ENCODE measurements at places on chromosomes 3 and 15. TPM values are rescaled to one million over a fixed set of nuclear protein-coding genes. Genes with fewer than 3 reads are reported as not detected.

Gene CKMT1A
- polyA plus RNA-seq: 0.12 TPM

Gene ABI3BP
- polyA plus RNA-seq: 66.0 TPM

Gene PLA2G4E
- polyA plus RNA-seq: 0.07 TPM

Gene DLL4
- polyA plus RNA-seq: 24.7 TPM

Gene LRRIQ4
- 0.16 TPM for polyA plus RNA-seq

Gene PARP16
- 18.9 TPM for polyA plus RNA-seq

Gene GPR62
- 0.33 TPM for polyA plus RNA-seq

Gene CHST14
- 39.3 TPM for polyA plus RNA-seq

Gene EPHB1
- polyA plus RNA-seq: 2.0 TPM

Gene HTR3E
- not detected for polyA plus RNA-seq

Gene GCSAM
- polyA plus RNA-seq: 1.6 TPM

Gene GOLGA8J
- polyA plus RNA-seq: 1.4 TPM

Gene C2CD4B
- 3.1 TPM for polyA plus RNA-seq

Gene ARL14
- polyA plus RNA-seq: not detected

Gene ZFAND6
- 145 TPM for polyA plus RNA-seq

DNA sequence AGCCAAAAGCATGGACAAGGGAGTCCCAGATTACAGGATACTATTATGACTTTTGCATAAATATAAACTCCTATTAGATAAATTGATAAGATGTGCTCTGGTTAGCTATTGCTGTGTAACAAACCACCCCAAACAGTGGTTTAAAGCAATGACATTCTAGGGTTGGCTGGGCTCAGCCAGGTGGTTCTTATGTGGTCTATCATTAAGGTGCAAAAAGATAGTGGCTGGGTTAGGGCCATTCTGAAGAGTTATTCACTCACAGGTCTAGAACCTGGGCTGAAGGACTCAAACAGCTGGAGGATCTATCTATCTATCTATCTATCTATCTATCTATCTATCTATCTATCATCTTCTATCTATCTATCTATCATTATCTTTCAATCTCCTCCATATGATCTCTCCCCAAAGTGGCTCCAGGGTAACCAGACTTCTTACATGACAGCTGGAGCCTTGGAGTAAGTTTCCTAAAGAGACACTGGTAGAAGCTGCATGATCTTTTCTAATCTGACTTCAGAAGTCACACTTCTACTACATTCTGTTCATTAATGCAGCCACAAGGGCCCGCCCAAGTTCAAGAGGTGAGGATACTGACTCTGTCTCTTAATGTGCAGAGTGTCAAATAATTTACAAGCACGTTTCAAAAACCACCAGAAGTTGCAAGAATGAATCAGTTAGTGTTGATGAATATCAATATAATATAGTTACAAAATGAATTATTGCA lies 74.9 kb upstream of the XCR1 start:
- DNase-seq: no peak

DNA sequence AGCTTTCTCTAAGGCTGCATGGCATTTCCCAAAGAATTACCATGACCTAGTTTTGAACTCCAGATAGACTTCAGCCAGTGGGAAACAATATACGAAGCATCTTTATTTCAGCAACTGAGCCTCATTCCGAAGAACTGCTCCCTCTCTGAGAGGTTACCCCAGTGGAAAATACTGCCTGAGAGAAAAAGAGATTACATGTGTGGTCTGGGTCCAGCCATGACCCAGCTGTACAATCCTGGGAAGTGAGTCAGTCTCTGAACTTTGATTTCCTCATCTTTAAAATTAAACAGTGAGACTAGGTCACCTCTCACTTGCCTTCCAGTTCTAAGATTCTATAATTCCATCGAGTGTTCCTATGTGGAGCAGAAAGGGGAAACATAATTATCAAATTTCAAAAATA lies 42.4 kb downstream of the TNIK start:
- DNase-seq: no peak

GRCh38 chr3:153702106-153702505 lies 419.1 kb upstream of the ARHGEF26 start:
- DNase-seq: no peak

DNA sequence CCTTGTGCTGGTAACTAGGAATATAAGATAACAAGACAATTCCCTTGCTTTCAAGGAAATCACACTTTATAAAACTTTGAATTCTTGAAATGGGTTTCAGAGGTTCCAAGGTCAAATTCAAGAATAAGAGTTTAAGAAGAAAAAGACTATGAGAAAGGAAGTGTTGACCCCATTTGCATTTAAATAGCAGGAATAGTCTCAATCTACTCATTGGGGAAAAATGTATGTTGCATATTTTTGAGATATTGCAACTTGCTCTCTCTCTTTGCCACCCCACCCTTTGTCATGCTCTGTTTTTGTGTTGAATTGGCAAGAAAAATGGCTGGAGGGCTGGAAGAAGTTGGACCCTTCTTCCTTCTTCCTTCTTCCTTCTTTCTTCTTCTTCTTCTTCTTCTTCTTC lies 699.2 kb downstream of the TUSC7 start:
- DNase-seq: no peak

DNA sequence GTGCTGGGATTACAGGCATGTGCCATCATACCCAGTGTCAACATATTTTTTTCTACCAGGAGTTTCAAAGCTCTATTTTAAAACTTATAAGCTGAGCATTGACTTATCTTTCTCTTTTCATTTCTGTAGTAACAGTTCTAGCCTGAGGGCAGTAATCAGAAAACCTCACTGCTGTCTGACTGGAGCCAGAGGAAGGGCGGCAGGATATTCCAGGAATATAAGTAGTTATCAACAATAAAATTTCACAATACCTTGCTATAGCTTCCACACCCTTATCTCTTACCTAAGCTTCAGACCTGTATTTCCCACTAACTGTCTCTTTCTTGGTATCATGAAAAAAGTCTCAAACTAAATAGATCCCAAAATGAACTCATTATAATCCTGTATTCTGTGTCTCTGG lies 5.1 kb upstream of the NEDD4 start:
- no peak for DNase-seq

- DNase-seq: no peak
These were observed 38.8 kb upstream of the IGSF11 start for GRCh38 chr3:119073258-119074001.

GRCh38 chr3:17551333-17551732 lies 191.1 kb downstream of the TBC1D5 start:
- DNase-seq: no peak

GRCh38 chr3:48521635-48522034 lies 17.7 kb upstream of the SHISA5 start:
- no peak for DNase-seq

GRCh38 chr3:18363338-18363737 lies 61.8 kb downstream of the SATB1 start:
- no peak for DNase-seq

DNA sequence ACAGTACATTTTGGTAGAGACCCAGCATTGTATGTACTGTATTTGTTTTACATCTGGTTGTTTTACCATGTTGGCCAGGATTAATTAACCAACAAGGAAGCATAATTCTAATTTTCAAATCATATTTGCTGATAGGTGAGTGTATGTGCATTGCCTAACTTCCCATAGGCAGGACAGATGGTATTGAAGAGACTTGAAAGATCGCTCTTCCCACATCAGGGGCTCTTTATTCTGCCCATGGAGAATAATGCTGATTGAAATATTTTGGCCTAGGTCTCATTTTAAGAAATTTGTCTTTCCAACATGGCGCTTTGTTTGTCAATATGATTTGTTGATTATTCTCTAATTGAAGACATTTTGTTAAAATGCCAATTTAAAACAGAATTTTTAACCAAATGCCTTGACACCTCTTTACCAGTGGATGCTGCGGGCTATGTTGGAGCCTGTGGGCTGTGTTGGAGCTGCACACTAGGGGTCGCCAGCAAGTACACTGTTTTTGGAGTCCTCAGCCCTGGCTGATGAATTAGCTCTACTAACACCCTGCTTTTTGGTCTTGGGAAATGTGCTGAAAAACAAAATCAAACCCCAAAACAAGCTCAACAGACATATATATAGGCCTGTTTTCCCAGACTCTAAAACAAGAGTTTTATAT lies 5.3 kb downstream of the P2RY12 start:
- DNase-seq: no peak

DNA sequence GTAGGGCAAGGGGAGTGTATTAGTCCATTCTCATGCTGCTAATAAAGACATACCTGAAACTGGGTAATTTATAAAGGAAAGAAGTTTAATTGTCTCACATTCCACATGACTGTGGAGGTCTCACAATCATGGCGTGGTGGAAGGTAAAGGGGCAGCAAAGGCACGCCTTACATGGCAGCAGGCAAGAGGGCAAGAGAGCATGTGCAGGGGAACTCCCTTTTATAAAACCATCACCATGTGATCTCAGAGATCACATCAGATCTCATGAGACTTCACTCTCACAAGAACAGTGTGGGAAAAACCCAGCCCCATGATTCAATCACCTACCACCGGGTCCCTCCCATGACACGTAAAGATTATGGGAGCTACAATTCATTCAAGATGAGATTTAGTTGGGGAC lies 41.4 kb downstream of the SUMF1 start:
- DNase-seq: no peak

- DNase-seq: no peak
These were observed 87.2 kb downstream of the DNAJC13 start for GRCh38 chr3:132504375-132504933.

GRCh38 chr15:92471288-92471687 lies 77.6 kb downstream of the ST8SIA2 start:
- DNase-seq: no peak

GRCh38 chr15:94736236-94736635 lies 504.9 kb downstream of the MCTP2 start:
- DNase-seq: no peak

- peak; percentile 23 for DNase-seq
These were observed 63.0 kb downstream of the VPS8 start for GRCh38 chr3:184874709-184875644.

GRCh38 chr15:39685999-39686613 lies 96.5 kb downstream of the FSIP1 start:
- no peak for DNase-seq

DNA sequence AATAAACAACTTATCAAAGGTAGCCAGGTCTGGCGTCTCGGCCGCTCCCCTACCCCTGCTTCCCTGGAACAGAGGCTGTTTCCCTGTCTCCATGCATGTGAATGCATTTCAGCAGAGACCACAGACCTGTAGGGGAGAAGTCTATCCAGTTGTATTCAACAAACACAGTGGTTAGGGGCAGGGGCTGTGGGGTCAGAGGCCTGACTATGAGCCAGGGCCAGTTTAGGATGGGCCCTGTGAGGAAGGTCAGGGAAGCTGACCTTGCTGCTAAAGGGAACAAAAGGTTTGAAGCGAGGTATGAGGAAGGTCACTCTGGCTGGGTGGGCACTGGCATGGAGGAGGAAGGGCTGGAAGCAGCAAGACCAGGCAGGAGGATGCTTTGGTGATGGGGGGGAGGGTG lies 184.6 kb downstream of the XXYLT1 start:
- DNase-seq: no peak

DNA sequence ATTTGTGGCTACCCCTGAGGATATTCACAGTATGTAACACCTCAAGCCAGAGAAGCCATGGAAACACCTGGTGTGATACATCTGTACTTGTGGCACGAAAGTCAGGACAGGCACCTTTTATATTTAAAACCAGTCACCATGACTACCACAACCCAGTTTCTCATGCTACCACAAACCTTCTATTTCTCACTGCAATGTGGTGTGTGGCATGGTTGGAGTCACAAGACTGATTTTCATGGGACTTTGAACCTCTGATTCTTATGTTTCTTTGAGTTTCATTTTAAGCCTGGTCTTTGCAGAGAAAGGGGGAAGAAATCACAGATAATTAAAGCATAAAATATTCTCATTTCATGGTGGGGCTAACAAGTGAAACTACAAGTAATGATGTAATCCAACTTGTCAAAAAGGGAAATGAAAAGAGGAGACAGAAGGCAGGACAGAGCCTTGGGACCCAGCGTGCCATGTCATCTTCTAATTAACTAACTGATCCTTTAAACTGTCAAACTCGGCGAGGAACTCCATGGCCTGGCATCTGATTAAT lies 175.9 kb downstream of the PDZRN3 start:
- no peak for DNase-seq

- no peak for DNase-seq
These were observed 59.2 kb downstream of the OXSM start for GRCh38 chr3:25849091-25849490.

- DNase-seq: no peak
These were observed 44.5 kb downstream of the OXNAD1 start for GRCh38 chr3:16309558-16309957.

- DNase-seq: peak; percentile 92
These were observed 50.7 kb downstream of the UMPS start for GRCh38 chr3:124780761-124781475.

- DNase-seq: no peak
These were observed 43.8 kb downstream of the SETD2 start for GRCh38 chr3:47120138-47120537.

- DNase-seq: no peak
These were observed 348.6 kb downstream of the PLCL2 start for GRCh38 chr3:17233398-17233800.

DNA sequence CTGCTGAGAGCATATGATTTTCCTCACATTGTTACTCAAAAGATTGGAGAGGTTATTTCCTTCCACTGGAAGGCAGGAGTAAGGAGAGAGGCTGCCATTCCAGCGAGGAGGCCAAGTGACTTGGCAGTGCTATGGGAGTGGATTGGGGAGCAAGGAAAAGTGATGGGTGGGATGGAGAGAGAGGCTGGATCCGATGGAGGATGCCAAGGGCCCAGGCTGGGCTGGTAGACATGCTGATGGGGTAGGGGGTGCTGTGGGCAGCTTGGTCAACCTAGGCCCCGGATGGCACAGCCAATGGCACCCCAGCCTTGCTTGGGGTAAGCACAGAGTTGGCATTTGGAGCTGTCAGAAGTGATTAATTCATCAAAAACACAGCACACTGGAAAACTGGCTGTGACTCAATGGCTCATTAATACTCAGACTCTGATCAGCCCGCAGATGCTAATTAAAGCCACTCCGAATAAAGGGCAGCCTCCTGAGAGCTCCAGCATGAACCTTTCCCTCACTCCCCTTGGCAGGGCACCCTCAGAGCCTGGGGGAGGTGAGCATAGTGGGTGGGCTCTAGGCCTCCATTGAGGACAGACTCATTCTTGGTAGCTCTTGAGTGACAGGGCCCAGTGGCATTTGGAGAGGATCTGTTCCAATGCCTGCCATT lies 22.1 kb upstream of the SLC6A1 start:
- no peak for DNase-seq

GRCh38 chr3:2094941-2095340 lies 3.7 kb upstream of the CNTN4 start:
- DNase-seq: no peak

All from right lung (tissue), 10 donors.